ENCODE measurements at places on chromosomes 12 and 14.

DNA sequence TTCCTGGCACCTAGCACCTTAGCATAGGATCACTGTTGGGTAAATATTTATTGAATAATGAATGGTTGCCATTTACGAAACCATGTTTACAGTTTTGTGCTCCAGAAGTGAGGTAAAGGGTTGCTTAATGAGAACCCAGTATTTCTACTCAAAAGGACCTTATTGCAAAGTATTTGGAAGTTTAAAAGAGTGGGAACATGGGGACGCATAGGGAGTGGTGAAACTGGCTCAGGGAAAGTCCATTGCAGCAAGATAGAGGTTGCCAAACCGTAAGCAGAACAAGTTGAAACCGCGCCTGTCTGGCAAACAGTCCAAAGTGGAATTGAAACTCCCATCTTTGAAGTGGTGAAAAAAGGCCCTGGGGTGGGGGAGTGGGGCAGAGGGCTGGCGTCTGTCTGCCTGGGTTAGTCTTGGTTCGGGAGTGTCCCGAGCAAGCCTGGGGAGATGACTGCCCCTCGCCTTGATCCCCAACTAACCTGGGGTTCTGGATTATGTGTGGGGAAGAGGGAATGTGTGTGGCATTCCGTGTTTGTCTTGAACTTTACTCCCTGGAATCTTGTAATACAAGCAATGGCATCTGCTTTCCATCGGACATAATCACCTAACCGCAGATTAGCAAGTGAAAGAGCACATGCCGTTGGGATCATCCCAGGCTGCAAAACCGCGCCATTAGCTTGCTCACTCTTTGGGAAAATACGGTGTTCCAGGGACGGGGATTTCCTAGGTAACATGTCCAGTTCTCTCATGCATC is 7.2 kb downstream of the ALDH2 start:
- no peak for DNase-seq

DNA sequence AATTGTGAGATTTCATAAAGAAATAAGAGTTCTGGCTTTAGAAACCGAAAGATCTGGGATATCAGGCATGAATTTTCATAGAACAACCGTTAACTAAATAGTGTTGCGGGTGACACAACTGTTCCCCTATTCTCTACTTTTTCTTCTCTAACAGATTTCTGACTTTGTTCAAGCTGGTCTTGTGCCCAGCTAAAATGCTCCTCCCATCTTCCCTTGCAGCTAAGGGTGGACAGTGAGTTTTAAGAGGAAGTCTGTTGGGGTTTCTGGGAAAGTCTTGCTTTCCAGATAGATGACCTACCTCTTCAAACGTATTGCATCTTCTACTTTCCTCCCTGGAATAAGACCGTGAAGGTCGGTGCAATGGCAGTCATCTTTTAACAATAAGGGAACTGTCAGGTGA is 18.7 kb downstream of the CCDC63 start:
- DNase-seq, result no peak

DNA sequence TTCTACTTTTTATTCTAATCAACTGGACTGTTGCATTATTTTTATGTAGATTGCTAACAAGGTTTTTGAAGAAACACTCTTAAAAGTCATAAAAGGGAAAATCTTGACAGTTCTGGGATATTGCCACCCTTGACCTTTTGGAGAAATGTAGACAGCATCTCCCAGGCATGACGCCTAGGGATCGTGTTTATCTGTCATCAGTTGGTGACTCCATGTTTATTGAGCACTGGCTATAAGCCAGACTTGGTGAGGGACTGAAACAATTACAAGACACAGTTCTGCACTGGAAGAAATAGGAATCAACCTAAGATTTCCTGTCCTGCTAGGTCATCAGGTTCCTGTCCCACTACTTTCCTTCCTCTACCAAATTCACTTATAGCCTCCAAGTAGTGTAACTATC is 34.5 kb downstream of the HMGA2 start:
- no peak for DNase-seq

GRCh38 chr12:117093918-117094630 is 5.1 kb downstream of the TESC start:
- DNase-seq, result no peak

- DNase-seq, result no peak
These were observed 50.7 kb upstream of the MAP1LC3B2 start for GRCh38 chr12:116508145-116509121.

GRCh38 chr12:111277570-111277969 is 91.3 kb downstream of the PHETA1 start:
- no peak for DNase-seq

DNA sequence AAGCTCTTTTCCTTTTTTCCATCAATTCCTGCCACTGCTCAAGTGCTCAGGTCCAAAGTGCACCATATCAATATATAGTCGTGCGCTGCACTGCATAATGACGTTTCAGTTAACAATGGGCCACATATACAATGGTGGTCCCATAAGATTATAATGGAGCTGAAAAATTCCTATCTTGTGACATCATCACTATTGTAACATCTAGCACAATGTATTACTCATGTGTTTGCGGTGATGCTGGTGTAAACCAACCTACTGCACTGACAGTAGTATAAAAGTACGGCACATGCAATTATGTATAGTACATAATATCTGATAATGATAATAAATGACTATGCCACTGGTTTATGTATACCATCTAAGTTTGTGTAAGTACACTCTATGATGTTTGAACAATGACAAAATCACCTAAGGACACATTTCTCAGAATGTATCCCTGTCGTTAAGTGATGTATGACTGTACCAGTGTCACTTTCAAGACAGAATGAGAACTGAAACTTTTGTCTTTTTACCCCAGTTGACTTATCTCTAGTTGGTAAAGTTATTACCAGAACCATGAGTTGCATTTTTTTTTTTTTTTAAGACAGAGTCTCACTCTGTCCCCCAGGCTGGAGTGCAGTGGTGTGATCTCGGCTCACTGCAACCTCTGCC is 53.7 kb upstream of the INSM2 start:
- DNase-seq, result no peak

DNA sequence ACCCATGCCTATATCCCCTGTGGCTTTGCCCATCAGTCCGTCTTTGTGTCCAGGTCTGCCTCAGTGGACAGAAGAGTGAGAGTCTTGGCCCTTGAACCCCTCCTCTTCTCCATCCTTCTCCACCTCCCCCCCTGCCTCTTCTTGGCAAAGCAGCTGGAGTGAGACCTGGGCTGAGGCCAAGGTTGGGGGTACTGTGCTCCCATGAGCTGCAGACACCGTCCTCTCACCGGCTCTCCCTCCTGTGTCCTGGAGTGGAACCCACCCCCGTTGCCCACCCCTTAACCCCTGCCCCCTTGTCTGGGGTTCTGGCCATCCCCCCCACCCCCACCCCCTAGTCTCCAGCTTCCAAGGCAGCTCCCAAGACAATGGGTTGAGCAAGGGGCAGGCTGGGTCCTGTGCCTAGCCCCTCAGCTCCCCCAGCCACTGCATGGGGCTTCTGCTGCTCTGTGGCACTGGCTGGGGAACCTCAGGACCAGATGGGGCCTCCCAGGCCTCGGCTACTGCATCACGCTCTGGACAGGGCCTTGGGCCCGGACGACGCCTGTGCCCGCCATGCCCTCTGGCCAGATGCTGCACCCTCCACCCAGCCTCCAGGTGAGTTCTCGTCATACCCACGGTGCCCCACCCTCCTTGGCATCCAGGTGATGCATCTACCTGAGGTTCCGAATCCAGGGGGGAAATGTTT is 35.7 kb downstream of the RTL1 start:
- no peak for DNase-seq

DNA sequence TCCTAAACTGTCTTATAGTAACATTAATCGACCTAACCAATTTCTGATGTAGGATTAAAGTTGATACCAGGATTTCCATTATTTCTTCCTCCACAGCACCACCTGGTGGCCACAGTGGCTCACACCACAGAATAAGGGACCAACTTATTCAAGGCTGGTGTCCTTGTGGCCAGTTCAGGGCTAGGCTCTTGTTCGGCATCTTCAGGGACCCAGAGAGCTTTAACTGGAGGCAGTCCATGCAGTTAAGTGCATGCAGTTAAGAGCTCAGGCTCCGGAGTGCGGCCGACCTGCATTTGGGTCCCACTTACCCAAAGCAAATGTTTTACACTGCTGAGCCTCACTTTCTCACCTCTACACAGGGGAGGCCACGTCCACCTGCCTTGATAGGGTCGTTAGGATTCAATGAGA is 42.0 kb upstream of the GPR68 start:
- DNase-seq, result peak; percentile 66

DNA sequence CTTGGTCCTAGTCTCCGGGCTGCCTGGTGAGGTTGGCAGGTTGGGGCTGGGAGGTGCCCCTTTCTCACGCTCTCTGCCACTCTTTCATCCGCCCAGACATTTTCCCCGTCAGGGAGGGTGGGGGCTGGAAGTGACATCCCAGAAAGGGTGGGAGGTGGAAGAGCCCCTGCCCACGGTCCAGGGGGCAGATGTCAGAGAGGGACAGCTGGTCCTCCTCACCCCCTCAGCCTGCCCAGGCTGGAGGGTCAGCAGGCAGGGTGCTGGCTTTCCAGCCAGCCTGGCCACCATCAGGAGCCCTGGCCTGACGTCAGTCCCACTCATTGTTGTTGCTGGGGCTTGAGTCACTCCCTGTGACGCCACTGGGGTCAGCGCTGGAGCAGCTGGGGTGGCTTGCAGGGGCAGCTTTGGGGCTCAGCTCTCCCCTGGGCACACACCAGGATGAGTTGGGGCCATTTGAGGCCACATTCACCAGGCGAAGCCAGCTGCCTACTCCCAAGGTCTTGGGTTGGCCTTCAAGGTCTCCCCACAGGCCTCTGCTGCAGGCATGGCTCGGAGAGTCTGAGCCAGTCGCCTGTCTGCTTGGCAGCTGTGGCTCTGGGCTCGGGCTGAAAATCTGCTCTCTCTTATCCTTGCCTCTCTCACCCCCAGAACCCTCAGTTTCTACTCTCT is 5.7 kb upstream of the ATG101 start:
- no peak for DNase-seq

- DNase-seq, result peak; percentile 76
These were observed at the start of gene KCNH3 for GRCh38 chr12:49538510-49539403. Gene KCNH3, plus strand, starts transcription at chr12:49539030. Its CDS starts 387 bp downstream, at chr12:49539417.

DNA sequence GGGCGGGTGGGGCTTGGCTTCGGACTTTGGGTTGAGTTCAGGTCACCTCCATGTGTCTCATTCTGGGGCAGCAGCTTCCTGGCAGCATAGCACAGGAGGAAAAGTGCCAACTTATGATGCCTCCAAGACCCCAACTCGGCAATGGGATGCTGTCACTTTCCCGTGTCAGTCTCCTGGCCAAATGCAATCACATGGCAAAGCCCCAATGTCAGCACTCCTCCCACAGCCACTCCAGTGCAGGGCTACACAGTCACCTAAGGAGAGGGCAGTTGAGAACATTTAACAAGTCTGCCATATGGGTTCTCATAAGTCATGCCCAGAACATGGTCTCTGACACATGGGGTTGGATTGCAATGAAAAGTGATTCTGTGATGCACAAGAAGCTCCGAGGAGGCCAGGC is 26.7 kb downstream of the ELK3 start:
- no peak for DNase-seq

DNA sequence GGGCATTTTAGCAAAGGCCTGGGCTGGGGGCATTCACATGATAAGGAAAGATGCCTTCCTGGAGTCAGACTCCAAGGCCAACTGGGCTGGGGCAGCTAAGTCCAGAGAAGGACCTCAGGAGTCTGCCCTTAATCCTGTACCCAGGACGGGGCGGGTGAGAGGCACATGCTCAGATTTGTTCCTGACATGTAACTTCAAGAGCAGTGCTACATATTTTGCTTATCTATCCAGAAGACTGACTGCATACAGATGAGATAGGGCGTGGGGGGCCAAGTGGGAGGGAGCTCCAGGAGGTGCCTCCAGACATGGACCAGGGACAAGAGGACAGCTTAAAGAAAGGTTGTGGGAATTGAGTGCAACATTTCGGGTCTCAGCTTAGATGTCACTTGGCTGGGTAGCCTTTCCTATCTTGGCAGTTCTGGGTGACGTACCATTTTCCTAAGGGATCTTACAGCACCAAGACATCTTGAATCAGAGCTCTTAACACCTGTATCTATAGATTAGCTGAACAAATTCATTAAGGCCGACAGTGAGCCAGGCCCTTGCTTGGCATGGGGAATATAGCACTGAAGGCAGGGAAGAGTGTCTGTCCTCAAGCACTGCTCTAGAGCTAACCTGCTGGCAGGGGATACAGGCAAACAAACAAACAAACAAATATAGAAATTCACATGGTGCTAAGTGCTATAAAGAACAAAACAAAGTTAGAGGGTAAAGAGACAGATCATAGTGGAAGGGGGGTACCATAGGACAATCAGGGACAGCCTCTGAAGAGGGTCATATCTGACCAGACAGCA is 61.2 kb downstream of the PTPN21 start:
- no peak for DNase-seq

- no peak for DNase-seq
These were observed 16.3 kb upstream of the CYP46A1 start for GRCh38 chr14:99667821-99668220.

DNA sequence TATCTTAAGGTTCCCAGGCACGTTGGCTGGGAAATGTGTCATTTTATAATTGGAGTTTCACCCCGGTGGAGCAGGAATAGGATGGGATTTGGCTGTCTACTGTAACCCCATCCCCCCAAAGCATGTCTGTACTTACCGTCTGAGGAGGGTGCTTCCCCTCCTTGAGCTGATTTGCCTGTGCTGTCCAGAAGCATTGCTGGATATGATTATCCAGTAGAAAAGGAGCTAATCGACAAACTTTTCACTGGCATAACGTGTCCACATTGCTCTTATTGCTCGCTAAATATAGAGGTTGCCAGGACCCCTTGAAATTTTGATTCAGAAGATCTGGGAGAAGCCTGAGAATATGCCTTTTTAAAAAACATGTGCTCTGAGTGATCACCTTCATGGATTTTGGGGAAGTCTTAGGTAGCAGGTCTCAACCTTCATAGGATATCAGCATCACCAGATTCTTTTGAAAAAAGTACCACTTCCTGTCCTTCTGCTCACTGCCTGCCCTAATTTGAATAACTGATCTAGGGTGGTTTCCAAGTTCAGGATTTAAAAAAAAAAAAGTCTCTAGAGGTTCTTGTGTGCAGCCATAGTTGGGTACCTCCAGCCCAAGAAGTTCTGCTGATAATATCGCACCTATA is 80.4 kb upstream of the KCNA1 start:
- no peak for DNase-seq

GRCh38 chr12:52130711-52131110 is 51.2 kb downstream of the SMIM41 start:
- no peak for DNase-seq

- no peak for DNase-seq
These were observed 70.7 kb downstream of the NOVA1 start for GRCh38 chr14:26527095-26527494.

GRCh38 chr12:28799348-28799747 is 349.7 kb upstream of the FAR2 start:
- DNase-seq, result no peak

- no peak for DNase-seq
These were observed 104.0 kb downstream of the GPR135 start for GRCh38 chr14:59360923-59361794.

DNA sequence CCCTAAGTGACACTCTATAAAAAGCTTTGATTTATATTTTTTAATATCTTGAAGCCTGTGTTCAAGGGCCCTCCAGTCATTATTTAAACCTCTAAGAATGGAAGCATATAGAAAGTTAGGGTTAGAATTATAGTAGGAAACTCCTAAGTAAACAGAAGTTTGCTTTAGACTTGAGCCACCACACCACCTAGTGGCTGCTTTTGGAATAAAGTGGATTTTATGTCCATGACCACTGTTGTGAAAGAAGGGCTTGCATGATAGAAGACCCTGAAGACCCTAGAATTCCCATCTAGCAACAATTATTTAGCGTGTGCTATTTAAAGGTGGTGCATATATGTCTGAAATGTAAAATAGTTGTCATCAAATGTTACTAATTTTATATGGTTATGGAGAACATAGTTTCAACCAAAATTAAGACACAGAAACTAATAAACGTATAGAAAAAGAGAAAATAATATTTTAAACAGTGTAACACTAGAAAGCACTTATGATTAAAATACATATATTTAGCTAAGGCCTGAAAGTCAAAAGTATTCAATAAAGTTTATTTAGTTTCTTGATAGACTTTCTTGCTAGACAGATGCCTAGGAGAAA is 21.3 kb downstream of the LRRIQ1 start:
- DNase-seq, result no peak

Data from stimulated activated CD8-positive, alpha-beta memory T cell treated with anti-CD3 and anti-CD28 coated beads, Interleukin-2, amount 100 ng/mL, for 48 hours (primary cell).